Pulmonary artery endothelial cell (primary cell): ENCODE measurements at places on chromosomes 12 and 14.

DNA sequence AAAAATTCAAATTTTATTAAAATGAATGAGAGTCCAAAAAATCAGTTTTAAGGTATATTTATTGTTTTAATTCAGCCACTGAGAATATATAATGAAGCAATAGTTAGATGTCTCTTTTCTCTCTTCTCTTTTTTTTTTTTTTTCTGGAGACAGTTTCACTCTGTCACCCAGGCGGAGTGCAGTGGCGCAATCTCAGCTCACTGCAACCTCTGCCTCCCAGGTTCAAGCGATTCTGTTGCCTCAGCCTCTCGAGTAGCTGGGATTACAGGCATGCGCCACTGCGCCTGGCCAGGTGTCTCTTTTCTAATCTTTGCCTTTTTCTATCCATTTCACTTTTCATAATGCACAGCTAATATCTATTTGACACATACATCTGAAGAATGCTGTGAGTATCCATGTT lies 307.1 kb upstream of the RGS6 start:
- no peak for DNase-seq

DNA sequence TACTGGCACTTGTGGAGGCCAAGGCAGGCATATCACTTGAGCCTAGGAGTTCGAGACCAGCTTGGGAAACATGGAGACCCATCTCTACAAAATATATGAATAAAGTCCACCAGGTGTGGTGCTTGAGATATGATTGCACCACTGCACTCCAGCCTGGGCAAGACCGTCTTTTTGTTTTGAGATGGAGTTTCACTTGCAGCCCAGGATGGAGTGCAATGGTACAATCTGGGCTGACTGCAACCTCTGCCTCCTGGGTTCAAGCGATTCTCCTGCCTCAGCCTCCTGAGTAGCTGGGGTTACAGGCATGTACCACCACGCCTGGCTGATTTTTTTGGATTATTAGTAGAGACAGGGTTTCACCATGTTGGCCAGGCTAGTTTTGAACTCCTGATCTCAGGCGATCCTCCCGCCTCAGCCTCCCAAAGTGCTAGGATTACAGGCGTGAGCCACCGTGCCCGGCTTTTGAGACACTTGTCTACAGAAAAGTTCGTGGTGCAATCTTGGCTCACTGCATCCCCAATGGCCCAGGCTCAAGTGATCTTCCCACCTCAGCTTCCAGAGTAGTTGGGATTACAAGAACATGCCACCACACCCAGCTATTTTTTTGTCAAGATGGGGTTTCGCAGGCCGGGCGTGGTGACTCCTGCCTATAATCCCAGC lies 16.3 kb upstream of the ATP5F1B start:
- no peak for DNase-seq

DNA sequence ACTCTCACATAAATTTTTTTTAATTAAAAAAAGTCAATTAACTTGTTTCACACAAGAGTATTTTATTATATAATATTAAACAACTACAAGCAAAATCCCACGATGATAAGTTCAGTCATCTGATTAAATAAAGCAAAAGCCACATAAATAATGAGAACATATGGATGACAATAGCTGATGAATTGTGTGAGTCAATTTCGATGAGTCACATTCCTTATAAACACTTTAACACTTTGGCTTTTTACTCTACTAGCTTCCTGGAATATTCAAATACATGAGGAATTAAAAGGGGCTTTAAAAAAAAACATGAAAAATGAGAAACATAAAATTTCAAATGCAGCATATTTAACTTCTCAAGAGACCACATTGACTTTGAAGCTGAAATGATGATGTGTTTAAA lies 95.3 kb downstream of the BCAT1 start:
- DNase-seq = peak; percentile 60

GRCh38 chr14:77011245-77011644 lies 17.3 kb downstream of the IRF2BPL start:
- no peak for DNase-seq

- DNase-seq = no peak
Measured at GRCh38 chr14:103973354-103973753, 31.0 kb upstream of the RD3L start.

GRCh38 chr12:130203151-130203550 lies 40.9 kb downstream of the FZD10 start:
- DNase-seq = no peak
